ENCODE measurements at places on chromosomes 3 and 15. TPM values are rescaled to one million over a fixed set of nuclear protein-coding genes. Genes with fewer than 3 reads are reported as not detected.

GNAT1 gene
- not detected for total RNA-seq

SPRED1 gene
- total RNA-seq: 55.1 TPM

DNA sequence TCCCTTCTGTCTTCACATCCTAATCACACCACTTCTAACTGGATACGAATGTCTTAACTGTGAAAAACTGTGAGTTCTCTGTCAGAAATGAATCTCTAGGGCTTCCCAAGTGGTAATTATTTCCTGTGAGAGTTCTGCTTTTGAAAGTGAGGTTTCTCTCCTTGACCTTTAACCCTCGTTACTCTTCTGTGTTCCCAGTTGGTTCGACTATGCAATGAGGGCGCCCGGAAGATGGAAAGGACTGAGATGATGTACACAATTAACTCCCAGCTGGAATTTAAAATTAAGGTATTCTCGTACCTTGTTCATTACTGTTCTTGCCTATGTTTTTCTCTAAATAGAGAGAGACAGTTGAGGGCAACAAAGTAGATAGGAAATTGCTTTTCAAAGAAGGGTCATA, 96.5 kb downstream of the ARHGEF26 start:
- DNase-seq: no peak

CCDC39 gene
- 0.27 TPM for total RNA-seq

CELSR3 gene
- 0.81 TPM for total RNA-seq

DNA sequence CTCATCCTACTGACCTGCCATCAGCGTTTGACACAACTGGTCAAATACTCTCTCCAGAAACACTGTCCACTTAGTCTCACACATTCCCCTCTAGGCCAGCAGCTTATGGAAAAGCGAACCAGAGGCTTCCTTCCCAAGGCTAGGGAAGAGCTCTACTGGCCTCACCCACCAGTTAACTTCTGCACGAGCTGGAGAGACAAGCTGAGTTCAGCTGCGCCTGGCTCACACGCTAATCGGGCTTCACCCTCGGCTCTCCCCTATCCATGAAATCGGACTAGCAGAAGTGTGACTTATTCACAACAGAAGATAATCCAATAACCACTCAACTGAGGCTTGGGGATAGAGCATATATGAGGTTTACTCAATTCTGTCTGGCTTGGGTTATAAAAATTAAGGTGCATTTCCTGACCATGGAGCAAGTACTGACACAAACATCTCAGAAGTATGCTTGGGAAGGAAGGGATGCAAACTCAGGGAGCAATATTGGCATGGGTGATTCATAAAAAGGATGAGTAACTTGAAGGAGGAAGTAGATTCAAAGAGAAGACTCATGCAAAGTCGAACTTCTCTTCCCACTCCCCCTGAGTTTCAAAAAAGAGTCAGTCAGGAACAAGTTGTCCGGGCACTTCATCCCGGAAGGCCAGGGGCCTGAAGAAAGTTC, 73.1 kb downstream of the XXYLT1 start:
- DNase-seq: peak; percentile 20

- no peak for DNase-seq
These were observed 25.3 kb upstream of the COPB2 start for GRCh38 chr3:139414608-139415224.

GRCh38 chr15:42456971-42457370, 34.0 kb downstream of the ZNF106 start:
- DNase-seq: peak; percentile 43

B3GALNT1 gene
- 28.5 TPM for total RNA-seq

- DNase-seq: peak; percentile 85
These were observed 1.3 kb downstream of the STAG1 start for GRCh38 chr3:136750897-136751315.

DNA sequence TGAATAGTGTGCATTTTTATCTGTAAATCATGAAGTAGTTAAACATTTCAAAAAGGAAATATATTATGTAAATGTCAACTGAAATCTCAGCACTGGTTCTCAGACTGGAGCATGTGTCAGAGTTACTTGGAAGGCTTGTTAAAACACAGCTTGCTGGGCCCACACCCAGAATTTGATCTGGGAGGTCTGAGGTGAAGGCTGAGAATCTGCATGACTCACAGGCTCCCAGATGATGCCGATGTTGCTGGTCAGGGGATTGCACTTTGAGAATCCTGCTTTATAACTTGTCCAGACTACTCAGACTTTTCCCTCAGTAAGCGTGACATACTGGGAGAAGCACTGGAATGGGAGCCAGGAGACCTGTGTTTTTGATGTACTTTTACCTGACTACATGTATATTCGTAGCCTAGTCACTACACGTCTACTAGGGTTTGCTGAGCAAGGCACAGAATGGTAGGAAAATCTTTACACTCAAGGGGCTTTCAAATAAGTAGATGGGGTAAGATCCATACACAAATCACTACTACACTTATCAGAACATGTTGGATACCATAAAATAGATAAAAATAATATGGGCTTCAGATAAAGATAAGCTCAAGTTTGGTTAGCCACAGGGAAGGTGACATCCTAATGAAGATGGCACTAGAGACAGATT, 77.1 kb upstream of the MEX3B start:
- DNase-seq: peak; percentile 97

GRCh38 chr3:42572278-42572677, 9.5 kb downstream of the SEC22C start:
- peak; percentile 24 for DNase-seq

DNA sequence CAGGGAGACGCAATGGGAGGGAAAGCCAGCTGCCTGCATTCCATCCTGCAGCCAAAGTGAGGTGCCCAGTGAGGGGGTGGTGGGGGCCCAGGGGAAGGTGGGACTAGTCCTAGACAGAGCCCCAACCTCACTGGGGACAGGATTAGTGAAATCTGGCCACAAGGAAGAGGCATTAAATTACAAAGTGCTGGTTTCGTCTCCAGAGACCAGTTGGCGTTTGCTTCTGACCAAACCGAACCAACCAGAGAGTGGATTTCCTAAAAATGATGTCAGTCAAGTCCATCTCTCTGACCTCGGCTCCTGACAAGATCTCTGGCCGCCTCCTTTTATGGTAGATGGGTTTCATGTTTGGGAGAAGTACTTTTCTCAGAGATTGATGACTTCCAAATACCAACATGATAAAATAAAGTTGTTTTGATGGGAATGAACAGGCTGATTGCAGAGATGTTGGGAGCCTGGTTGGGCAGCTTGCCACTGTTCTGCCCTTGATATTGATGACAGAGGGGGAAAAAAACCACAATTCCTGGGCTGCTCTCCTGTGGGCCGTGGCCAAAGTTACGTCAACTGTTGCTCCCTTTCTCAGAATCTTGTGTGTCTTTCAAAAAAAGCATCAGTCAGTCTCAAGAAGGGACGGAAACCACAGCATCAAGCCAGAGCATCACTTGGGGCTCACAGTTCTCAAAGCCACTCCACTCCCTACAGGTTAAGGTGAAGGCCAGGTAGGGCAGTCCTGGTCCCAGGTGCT, 24.6 kb downstream of the ITGA11 start:
- peak; percentile 75 for DNase-seq

- peak; percentile 54 for DNase-seq
These were observed 337.2 kb upstream of the DNAJC19 start for GRCh38 chr3:181326637-181327223.

GRCh38 chr3:14879211-14879874, 60.6 kb downstream of the FGD5 start:
- peak; percentile 18 for DNase-seq

MCTP2 gene
- 3.9 TPM for total RNA-seq

- DNase-seq: no peak
These were observed 45.3 kb upstream of the KY start for GRCh38 chr3:134696155-134696554.

RPL39L gene
- 33.8 TPM for total RNA-seq

SERPINI2 gene
- not detected for total RNA-seq

IL5RA gene
- total RNA-seq: not detected

DNA sequence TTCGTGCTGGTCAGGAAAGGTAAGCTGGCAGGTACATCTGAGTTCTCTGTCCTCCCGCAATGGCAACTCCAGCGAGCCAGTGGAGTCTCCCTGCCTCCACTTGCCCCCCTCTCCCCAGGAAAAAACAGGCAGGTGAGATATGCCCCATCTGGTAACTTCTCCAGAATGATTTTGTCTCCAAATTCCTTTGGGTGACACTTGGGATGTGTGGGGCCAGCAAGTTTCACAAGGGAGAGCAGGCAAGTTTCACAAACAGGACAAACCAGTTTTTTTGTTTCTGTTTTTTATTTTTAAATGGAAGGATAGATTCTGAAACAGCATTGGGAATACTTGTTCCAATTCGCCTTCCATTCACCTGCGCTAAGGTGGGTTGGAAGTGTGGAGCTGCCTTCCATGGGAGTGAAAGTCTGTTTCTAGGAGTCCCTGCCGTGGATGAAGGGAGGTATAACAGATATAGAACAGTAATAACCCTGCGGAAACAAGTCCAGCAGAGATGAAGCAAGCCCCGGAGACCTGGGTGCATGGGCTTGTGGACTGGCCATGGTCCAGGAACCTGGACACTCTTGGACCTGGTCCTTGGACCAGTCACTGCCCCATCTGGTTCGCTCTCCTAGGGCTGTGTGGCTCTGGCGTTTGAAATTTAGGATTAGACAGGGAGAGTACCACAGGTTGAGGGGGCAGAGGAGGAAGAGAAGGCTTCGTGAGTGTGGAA, 22.9 kb upstream of the KIF23 start:
- no peak for DNase-seq

- DNase-seq: no peak
These were observed 136.5 kb downstream of the MAP2K5 start for GRCh38 chr15:67678993-67679392.

GRCh38 chr3:22971497-22971896, 231.6 kb upstream of the UBE2E2 start:
- no peak for DNase-seq

GRCh38 chr3:41224120-41224806, 25.0 kb downstream of the CTNNB1 start:
- peak; percentile 97 for DNase-seq

DNA sequence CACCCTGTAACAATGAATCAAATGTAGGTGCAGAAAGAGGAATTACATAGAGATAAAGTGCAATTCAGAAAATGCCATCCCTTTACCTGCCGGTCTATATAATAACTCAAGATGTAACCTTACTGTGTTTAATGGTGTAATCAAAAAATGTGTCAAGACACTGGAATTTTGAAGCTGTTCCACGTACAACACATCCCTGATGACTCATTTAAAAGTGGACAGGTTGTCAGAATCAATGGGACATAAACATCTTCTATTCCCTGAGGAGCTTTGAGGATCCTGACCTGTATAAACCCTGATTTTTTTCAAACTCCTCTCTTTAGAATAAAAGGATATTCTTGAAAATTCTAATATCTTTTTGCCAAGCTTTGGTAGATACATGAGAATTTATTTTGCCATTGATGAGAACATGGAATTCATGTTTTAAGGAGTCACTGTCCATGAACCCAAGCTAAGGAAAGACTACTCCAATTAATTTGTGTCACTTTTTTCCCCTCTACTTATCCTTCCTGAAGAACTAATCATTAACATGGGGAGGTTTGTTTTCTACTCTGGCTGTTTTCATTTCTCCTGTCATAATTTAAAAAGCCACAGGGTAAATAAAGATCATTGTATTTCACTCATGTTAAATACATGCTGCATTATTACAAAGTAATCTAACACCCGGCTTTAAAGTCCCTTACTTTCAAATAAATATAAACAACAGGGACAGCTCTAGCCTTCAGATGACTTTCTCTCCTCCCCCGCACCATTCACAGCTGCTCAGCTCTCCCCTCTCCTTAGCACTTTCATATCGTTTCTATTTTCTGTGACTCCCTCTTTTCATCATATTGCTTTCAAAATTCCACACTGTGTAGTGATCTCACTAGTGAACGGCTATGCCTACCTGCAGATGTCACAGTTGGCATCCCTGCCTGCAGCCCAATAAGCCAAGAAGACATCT, 138.3 kb downstream of the TAFA4 start:
- no peak for DNase-seq

- DNase-seq: peak; percentile 36
These were observed 171.9 kb downstream of the SYNPR start for GRCh38 chr3:63450023-63450422.

DNA sequence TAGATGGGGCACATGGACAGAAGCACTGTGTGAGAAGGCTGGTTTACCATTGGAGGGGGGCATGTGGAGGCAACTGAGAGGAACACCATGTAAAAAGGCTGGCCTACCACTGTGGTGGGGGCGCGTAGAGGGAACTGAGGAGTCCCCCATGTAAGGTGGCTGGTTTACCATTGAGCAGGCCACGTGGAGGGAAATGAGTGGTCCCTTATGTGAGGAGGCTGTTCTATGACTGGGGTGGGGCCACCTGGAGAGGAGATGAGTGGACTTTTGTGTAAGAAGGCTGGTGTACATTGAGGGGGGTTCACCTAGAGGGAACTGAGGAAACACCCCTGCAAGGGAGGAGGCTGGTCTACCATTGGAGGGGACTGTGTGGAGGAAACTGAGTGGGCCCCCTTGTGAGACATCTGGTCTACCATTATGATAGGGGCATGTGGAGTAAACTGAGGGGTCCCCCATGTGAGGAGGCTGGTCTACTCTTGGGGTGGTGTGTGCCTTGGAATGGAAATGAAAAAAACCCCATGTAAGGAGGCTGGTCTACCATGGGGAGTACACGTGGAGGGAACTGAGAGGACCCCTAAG, 156.9 kb downstream of the FBLN2 start:
- no peak for DNase-seq

DNA sequence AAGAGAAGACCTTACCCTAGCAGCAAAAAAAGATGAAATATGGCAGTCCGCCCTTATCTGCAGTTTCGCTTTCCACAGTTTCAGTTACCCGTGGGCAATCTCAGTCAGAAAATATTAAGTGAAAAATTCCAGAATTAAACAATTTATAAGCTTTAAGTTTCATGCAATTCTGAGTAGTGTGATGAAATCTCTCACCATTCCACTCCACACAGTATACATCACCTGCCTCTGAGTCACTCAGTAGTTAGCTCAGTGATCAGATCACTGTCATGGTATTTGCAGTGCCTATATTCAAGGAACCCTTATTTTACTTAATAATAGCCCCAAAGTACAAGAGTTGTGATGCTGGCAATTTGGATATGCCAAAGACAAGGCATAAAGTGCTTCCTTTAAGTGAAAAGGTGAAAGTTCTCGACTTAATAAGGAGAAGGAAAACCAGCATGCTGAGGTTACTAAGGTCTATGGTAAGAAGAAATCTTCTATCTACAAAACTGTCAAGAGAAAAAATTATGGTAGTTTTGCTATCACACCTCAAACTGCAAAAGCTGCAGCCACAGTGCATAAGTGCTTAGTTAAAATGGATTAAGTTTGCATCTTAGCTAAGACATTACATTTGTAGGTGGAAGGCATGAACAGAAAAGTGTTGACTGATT, 48.1 kb downstream of the HSPBAP1 start:
- DNase-seq: peak; percentile 65

DNA sequence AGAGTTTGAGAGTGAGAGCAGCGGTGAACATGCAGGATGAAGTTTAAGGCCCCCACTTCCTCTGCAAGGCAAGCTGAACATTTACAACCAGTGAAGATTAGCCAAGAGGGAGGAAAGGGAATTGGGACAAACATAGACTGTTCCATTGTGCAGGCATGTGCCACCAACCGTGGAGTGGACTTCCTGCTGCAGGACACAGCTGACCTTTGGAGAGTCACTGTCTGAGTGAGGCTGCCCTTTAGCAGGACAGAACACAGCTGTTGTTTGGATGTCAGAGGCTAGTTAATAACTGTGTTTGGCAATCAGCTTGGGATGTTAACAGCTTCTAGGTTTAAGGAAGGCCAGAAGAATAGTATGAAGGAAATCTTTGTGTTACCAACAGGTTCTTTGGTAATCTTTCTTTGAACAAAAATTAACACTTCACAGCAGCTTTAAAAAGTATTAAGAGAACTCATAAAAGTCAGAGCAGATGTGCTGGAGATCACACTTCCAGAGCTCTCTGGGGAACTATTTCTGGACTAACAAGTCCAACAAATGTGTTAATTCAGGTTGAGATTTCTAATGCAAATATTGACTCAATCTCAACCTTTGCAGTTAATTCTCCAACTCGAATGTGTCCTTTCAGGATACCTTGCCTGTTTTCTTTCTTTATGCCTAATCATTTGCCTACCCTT, 31.4 kb downstream of the CTDSPL start:
- DNase-seq: peak; percentile 23

MORC1 gene
- not detected for total RNA-seq
